ENCODE measurements at places on chromosomes 12 and 14. TPM values are rescaled to one million over a fixed set of nuclear protein-coding genes. Genes with fewer than 3 reads are reported as not detected.

The SLC11A2 gene
- 71.9 TPM for total RNA-seq

The MARK3 gene
- 77.3 TPM for total RNA-seq

The ARHGEF25 gene
- total RNA-seq, result 73.0 TPM

DNA sequence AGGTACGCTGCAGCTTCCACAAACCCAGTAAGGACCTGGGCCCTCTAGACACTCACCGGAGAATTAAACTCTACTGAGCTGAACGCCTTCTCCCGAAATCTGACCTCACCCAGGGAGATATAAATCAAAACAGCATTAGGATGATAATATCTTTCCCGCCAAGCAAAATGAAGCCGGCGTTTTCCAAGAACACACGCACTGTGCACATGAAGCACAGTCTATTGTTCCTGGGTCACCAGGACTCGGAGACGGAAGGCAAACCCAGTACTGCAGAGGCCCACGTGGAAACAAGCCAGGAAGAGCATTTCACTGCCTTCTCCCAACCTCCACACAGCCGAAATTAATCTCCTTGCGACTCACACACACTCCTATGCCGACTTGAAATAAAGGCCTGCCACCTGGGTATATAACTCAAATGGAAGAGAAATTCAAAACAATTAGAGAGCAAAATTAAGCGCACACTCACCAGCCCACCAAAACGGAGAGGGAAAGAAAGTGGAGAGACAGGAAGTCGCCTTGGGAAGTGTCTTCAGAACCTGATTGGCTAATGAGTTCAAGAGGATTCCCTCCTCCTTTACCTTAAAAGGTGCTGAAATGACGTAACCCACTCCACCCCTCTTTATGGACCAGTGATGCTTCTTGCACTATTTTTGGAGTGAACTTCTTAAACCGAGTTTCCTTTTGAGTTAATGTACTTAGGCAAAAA is at the start of gene CCNB1IP1:
Gene CCNB1IP1 (minus strand): TSS at position 492 of the 706 bp plus-strand sequence. CDS start 16,756 bp downstream, outside the sequence.
- peak; percentile 79 for DNase-seq

The KLRF2 gene
- total RNA-seq, result not detected

DNA sequence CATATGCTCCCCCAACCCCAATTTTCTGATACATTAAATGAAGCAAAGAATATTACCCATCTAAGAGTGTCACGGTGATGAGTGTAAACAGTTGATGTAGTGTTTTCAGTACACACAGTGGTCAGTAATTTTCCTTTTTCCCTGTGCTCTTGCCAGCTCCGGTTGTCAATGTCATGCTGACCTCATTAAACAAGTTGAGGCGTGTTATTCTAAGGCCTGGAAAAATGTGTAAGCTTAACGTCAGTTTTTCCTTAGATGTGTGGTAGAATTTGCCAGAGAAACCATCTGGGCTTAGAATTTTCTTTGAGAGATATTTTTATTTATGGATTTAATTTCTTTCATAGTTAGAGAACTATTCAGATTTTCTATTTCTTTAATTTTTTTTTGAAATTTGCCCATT is 11.7 kb upstream of the SERPINA6 start:
- no peak for DNase-seq

DNA sequence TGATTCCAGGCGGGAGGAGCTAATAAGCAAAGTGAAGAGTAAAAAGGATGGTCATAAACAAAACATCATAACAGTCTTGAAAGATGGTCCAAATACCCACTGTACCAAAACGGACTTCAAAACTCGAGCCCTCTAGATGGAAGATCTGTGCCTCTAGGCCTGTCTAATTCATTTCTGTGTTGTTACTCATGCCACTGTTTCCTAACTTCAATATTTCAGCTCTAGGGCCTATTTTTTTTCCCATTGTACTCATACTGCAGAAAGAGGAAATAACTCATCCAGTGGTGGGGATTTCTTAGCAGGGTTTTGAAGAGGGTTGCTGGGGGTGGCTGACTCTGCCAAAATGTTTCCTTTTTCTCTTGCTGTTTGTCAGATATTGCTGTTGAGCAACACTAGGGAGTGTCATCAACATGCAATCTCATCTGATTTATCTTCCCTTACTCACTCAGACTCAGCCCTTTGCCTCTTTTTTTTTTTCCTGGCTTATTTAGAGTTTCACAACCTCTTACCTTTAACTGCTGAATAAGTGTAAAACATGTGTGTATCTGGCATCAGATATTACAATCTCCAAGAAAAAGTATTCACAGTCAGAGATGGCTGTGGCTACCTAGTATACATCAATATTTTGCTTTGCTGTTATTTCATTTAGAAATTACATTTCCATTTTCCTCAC is 189.6 kb downstream of the DUSP6 start:
- peak; percentile 72 for DNase-seq

GRCh38 chr14:50578433-50578832 is 18.5 kb downstream of the ATL1 start:
- DNase-seq, result no peak

The RPL36AL gene
- total RNA-seq, result 147 TPM

GRCh38 chr12:15411842-15412241 is 89.5 kb downstream of the PTPRO start:
- no peak for DNase-seq

DNA sequence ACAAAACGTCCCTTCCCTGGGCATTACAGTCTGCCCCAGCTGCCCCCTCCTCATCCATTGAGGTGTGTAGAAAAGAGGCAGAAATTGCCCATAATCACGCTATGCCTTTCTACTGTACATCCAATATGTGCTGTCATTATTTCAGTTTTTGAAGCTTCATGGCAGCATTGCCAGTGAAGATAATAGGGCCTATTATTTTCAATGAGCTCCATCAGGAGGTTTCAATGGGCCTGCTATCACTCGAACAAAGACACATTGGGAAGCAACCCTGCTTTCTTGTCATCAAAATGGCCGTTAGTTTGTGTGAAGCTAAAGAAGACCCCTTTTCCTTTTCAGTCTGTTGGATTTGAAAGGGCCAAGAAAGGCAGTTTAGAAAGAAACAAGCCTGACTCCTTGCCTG is 653.8 kb downstream of the NOVA1 start:
- no peak for DNase-seq

- no peak for DNase-seq
These were observed 79.6 kb downstream of the RPL10L start for GRCh38 chr14:46571970-46572369.

DNA sequence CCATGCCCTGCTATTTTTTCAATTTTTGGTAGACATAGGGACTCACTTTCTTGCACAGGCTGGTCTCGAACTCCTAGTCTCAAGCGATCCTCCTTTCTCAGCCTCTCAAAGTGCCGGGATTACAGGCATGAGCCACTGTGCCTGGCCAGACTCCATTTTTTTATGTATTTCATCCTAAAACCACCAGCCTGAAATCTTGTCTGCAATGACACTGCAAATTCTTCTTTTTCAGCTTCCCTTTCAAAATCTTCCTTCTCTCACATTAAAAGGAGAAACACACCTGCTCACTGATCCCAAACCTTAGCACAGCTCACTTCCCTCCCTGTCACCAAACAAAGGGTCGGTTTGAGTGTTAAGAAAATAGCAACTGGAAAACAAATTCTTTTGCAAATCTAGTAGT is 62.6 kb downstream of the PPP2R5E start:
- no peak for DNase-seq

The KRT72 gene
- total RNA-seq, result not detected

DNA sequence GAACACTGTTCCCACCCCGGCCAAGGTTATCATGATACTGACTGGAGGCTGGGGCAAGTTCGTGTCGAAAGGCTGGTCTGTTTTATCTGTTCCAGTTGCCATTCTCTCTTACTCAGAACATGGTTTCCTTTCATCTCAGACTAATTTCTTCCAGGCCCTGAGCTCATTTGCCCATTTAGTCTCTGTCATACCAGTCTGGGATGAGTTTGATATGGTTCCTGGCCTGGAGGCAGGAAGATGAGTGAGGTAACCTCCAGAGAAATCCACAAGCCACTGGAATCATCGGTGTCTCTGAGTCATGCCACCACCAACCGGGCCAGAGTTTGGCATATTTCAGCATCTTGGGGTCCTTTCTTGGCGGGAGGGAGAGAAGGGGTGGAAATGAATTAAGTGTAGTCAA is 114.7 kb downstream of the NTF3 start:
- DNase-seq, result no peak

DNA sequence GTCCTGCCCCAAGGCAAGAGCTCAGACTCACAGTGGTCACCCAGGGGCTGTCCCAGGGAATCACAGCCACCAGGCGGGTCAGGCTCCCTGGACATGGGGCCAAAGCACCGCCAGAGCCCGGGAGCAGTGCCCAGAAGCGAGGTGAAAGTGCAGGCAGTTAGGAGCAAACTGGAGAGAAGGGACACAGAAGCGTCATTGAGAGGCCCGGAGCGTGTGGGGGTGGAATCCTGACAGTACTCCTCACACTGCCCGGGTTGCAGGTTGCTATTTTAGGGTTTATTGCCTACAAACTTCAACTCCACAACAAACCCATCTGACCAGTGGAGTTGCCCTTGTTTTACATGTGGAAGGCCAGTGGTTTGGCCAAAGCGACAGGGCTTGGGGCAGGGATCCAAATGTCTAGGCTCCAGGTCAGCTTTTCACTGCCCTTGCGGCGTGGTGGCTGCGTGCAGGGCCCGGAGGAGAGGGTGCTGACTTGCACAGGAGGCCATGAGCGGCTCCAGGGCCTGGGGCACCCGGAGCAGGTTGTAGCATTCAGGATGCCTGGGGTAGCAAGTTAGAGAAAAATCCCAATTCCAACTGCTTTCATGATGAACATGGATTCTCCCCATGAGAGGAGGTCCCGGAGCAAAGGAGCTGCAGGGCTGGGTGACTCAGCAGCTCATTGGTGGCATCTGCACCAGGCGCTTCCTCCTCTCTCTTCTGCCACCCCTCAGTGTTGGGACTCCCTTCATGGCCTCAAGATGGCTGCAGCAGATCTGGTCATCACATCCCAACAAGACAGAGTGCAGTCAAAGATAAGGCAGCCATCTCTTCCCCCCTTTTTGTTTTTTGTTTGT is 112.3 kb upstream of the NCOR2 start:
- DNase-seq, result peak; percentile 77

Measured in aorta (tissue), 5 donors.